Psoas muscle (tissue), 8 donors: ENCODE measurements at places on chromosomes 13 and 19. TPM values are rescaled to one million over a fixed set of nuclear protein-coding genes. Genes with fewer than 3 reads are reported as not detected.

ZNF534 gene
- polyA plus RNA-seq, result 0.14 TPM

DNA sequence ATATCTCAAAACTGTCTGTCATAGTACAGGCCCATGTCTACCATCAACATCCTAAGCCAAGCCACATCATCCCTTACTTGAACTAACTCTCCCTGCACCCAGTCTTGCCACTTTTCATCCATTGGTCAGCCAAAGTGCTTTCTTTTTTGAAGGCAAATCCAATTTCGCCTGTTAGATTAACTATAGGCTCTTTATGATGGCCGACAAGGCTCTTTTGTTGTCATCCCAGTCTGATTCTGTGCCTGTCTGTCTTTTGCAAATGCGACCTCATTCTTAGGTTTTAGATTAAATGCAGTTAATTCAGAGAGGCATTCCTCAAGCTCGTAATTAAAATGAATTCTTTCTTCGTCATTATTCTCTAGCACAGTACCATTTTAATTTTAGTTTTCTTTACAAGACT lies 148.3 kb downstream of the HS6ST3 start:
- H3K4me3 ChIP-seq, result no peak overlapping the region
- no peak for DNase-seq
- H3K27ac ChIP-seq, result no peak overlapping the region
- H3K36me3 ChIP-seq, result no peaks in the 10 kb centered on the region
- H3K4me1 ChIP-seq, result no peaks in the 10 kb centered on the region
- H3K27me3 ChIP-seq, result no peaks in the 10 kb centered on the region

DNA sequence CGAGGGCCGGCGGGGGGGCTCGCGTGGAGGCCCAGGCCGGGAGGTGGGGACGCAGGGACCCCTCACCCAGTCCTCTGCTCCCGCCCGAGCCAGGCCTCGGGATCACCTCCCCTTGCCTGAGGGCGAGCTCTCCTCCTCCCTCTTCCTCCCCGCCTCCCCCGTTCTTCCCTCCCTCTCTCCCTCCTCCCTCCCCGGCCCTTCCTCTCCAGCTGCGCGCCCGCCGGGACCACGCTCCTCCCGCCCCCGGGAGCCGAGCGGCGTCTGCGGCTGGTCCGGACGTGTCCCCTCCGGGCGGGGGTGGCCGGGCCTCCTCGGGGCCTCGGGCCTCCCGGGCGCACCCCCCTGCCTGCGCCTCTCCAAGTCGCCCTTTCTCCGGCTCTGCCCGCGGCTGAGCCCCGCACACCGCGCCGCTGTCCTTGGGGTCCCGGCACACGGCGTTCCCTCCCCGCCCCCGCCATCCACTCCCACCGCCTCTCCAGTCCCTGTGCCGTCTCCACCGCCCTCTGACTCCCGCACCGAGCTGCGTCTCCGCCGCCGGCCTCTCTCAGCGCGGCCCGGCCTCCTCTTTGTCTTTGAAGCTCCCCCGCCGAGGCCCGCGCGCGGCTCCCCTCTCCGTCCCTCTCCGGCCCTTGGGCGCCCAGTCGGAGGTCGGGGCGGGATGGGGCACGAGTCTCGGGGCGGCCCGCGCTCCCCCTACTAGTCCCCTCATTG lies 5.7 kb downstream of the SOX1 start:
- H3K4me1 ChIP-seq, result no peaks in the 10 kb centered on the region
- H3K36me3 ChIP-seq, result no peaks in the 10 kb centered on the region
- no peak overlapping the region for H3K27ac ChIP-seq

- no peak overlapping the region for H3K27ac ChIP-seq
- H3K4me1 ChIP-seq, result no peaks in the 10 kb centered on the region
- no peaks in the 10 kb centered on the region for H3K27me3 ChIP-seq
- no peaks in the 10 kb centered on the region for H3K36me3 ChIP-seq
Measured at GRCh38 chr13:32316501-32316900, 1.2 kb downstream of the BRCA2 start.

DNA sequence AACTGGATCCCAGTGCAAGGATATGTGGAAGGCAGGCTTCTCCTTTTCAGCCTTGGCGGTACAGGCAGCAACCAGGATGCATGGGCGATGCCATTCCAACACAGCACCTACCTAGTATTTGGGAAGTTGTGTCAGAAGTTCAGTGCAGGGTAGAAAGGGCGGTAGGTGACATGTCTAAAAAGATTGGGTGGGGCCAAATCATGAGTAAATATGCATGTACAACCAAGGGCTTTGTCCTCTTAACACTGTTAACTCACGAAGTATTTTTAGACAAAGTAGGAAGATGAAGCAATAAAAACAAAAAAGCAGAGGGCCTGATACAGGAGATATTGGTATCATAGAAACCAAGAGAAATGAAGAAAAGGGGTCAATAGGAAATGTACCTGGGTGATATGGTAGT lies 392.1 kb downstream of the MYO16 start:
- no peak overlapping the region for H3K4me3 ChIP-seq
- no peak for DNase-seq
- no peaks in the 10 kb centered on the region for H3K27me3 ChIP-seq
- no peak overlapping the region for H3K27ac ChIP-seq
- no peaks in the 10 kb centered on the region for H3K36me3 ChIP-seq

GRCh38 chr19:12886651-12886968 lies 391 bp downstream of the KLF1 start:
- H3K36me3 ChIP-seq, result no peaks in the 10 kb centered on the region
- H3K27me3 ChIP-seq, result peaks cover 10% of the 10 kb centered on the region
- peaks cover 10% of the 10 kb centered on the region for H3K4me1 ChIP-seq
- DNase-seq, result no peak

GRCh38 chr13:103276775-103277498 lies 210.7 kb upstream of the SLC10A2 start:
- no peaks in the 10 kb centered on the region for H3K27me3 ChIP-seq
- H3K4me3 ChIP-seq, result no peak overlapping the region
- no peaks in the 10 kb centered on the region for H3K36me3 ChIP-seq
- H3K4me1 ChIP-seq, result no peaks in the 10 kb centered on the region
- no peak for DNase-seq

GRCh38 chr19:52640916-52641315 lies 2.8 kb upstream of the ZNF83 start:
- H3K4me3 ChIP-seq, result no peak overlapping the region
- H3K27ac ChIP-seq, result no peak overlapping the region
- DNase-seq, result no peak
- H3K27me3 ChIP-seq, result no peaks in the 10 kb centered on the region
- H3K4me1 ChIP-seq, result no peaks in the 10 kb centered on the region

GRCh38 chr13:36736119-36736726 lies 62.4 kb downstream of the SERTM1 start:
- no peaks in the 10 kb centered on the region for H3K36me3 ChIP-seq
- no peaks in the 10 kb centered on the region for H3K4me1 ChIP-seq
- no peak overlapping the region for H3K4me3 ChIP-seq

DLL3 gene
- not detected for polyA plus RNA-seq
